ENCODE measurements at places on chromosomes 2 and 18. TPM values are rescaled to one million over a fixed set of nuclear protein-coding genes. Genes with fewer than 3 reads are reported as not detected.

LOXHD1 gene
- 0.14 TPM for total RNA-seq

CRYBA2 gene
- not detected for total RNA-seq

- no peak for DNase-seq
Measured at GRCh38 chr2:55384786-55385185, 34.9 kb downstream of the CCDC88A start.

GRCh38 chr2:196245378-196246140 lies 74.2 kb upstream of the STK17B start:
- DNase-seq = no peak

DNA sequence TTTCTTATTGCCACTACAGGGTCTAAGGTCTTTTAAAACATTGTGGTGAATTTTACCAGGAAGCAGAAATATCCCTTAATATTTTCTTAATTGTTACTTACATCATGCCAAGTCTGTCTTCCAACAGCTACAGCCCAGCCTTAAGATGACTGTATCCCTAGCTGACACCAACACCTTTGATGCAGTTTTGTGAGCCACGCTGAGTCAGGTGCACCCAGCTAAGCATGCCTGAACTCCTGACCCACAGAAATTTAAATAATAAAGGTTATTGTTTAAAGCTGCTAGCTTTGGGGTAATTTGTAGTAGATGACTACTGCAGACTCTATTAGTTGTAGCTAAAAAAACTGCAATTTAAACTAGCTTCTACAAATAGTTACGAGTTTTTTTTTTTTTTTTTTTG lies 1757.9 kb upstream of the LRRTM1 start:
- no peak for DNase-seq

- DNase-seq = peak; percentile 43
Measured at GRCh38 chr2:143150287-143150686, 21.1 kb downstream of the ARHGAP15 start.

AKAIN1 gene
- not detected for total RNA-seq

DNA sequence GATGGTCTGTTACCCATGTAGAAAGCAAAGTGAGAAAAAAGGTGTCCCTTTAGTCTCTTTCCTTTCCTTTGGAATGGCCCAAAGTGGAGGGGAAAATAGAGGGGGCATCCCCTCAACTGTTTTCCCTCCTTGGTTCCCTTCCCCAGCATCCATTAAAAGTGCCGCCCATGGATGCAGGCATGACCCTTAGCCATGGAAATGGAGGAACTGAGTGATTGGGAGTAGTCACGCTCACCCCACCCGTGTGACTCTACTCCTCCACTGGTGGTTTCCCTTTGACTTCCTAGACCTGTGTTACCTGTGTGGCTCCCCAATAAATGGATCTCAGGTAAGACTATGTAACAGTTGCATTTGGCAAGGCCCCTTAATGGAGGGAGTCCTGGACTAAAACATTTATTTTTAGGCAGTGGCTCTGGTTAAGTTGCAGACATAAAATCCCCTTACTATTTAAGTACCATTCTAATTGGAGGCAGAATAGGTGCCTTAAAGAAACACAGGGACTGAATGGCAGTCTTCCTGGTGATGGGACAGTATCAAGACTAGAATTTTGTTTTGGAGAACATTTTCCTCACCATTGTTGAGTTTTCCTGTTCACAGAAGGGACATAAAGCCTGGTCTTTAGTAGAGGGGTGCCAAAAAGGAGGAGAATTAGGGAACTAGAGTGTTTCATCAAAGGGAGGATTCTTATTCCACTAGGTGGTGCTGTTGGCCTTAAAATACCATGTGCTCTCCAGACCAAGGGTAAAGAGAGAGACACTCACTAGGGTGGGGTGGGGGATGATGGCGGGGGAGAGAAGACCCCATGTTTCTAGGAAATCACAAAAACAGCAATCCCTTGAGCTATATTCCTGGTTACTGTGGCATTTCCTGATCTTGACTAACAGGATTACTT lies 25.7 kb upstream of the PLA2R1 start:
- DNase-seq = peak; percentile 14

DNA sequence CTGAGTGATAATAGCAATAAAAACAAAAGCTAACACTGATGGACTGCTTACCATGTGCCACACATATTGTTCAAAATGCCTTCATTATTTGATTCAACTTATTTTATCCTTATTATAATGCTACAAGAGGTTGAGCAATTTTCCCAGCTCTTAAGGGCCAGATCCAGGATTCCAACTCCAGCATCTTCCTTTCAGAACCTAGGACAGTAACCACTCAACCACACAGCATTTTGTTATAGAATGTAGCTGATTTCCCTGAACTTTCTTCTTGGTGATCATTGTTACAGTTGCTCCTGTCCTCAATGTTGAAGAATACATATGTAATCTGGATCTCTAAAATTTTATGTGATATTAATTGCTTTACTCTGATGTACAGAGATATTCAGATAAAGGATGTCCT lies 341.7 kb downstream of the PIK3C3 start:
- no peak for DNase-seq

DNA sequence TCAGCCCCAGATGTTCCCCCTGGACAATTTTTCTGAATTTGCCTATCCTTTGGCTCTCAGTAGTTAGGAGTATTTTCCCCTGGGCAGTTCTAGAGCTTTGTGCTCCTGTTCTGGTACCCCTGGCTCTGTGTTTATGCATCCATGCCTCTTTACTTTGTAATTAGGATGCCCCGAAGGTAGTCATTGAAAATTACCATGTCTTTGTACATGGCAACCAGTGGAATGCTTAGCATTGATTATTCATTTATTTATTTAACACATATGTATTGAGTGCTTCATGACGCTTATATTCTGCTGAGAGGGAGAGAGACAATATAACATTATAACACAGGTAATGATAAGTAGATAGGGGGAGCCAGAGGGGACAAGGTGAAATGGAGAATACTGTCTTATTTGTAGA lies 346.5 kb downstream of the PARD3B start:
- DNase-seq = no peak

EXOC6B gene
- total RNA-seq = 17.2 TPM

DNA sequence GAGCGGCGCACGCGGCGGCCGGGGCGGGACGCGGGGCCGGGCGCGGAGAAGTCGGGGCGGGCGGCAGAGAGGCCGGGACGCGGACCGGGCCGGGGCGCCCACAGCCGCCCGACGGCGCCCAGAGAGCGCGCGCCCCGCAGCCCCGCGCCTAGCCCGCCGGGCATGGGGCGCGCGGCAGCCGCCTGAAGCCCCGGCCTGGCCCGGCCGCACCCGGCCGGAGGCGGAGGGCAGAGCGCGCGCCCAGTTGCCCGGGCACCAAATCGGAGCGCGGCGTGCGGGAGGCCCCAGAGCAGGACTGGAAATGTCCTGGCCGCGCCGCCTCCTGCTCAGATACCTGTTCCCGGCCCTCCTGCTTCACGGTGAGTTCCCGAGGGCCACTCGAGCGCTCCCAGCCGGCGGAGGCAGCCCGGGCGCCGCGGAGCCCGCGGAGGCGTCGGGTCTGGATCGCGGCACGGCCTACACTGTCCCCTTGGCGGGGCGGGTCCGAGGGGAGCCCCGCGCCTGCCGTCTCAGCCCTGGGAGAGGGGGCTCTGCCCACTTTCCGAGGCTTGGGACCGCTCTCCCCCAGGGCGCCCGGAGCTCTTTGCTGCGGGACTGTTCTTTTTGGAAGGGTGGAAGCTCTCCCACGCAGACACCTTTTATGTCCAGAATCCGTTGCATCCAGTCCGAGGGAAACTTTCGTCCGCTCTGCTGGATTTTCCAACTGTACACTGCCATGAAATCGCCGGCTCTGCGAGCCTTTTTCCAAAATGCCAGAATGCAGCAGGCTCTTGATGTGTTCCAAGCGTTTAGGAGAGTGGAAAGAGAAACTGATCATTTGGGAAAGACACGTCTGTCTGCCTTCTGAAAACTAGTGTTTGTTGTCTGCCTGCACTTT lies 484 bp downstream of the APCDD1 start:
- no peak for DNase-seq

ANKRD53 gene
- 2.2 TPM for total RNA-seq

DNA sequence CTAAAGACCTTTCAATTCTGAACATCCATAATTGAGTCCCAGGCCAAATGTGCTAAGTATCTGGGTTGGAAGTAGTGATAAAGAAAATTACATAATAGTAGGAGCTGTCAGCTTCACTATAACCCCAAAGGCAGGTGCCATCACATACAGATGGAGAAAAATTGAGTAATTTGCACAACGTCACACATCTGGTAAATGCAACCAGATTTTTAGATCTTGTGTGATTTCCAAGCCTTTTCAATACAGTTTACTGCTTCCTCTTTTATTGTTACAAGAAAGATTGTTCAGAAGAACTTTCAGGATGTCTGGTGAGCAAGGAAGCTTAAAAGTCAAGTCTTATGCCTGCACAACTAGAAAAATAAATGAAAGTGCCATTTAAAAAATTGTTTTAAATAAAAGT lies 62.3 kb downstream of the UBE2E3 start:
- DNase-seq = no peak

ICA1L gene
- 9.0 TPM for total RNA-seq

- no peak for DNase-seq
Measured at GRCh38 chr18:10900435-10900834, 248.9 kb downstream of the PIEZO2 start.

DNA sequence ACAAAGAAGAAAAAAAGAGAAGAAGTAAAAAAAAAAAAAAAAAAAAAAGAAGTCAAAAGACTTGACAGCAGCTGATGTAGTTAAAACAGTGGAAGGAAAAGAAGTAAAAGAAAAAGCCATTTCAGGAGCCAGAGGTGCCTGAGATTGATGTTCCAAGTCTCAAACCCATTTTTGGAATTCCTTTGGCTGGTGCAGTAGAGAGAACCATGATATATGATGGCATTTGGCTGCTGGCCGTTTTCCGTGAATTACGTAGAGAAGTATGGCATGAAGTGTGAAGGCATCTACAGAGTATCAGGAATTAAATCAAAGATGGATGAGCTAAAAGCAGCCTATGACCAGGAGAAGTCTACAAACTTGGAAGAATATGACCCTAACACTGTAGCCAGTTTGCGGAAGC lies 7.6 kb upstream of the CHST10 start:
- DNase-seq = no peak

DNA sequence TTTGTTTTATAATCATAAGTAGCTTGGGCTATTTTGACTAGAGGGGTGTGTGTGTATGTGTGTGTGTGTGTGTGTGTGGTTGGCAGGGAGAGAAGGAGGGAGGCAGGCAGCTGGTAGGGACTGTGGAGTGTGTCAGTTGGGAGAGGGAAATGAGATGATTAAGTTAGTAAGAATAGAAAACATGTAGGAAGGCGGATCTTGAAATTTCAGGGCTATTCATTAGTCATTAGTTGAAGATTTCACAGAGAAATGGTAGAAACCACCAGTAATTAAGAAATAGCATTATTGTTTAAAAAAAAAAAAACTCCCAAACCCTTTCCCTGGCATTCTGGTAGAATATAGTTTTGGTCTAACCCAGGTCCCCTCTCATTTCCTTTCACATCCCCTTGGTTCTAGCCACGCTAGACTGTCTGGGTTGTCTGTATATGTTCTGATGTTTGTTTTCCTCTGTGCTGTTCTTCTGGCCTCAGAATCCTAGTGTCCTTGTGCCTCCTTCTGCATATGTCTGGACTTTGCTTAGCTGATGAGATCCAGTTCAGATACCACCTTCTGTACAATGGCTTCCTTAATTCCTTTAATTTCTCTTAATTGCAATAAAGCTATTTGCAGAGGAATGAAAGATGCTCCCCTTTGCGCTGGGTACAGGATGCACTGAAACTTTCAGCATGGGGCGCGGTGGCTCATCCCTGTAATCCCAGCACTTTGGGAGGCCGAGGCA lies 161.6 kb downstream of the NEDD4L start:
- DNase-seq = no peak

FAM237A gene
- total RNA-seq = not detected

Data from natural killer cell (primary cell).